ENCODE measurements at places on chromosomes 5 and 9.

- no peak for DNase-seq
Observed at GRCh38 chr5:6436715-6437331, 11.8 kb upstream of the UBE2QL1 start.

GRCh38 chr5:135036405-135036804, 2.4 kb upstream of the PITX1 start:
- no peak for DNase-seq

DNA sequence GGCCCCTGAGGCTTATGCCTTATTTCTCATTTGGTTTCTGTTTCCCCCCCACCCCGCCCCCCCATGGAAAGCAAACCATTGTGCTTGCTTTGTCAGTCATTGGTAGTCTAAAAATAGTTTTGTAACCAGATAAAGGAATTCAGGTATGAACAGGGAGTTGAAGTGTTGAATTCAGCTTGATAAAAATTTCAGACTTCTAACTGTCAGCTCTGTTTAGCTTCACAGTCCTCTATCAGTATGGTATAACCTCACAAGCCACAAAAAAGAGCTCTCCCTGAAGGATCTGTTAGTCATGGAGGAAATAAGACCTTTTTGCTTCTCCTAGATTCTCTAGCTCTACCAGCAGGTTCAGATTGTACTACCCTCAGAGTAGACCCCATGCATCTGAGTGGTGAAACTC, 378.1 kb downstream of the TMEM38B start:
- DNase-seq, result no peak

GRCh38 chr5:29853711-29854220, 1339.7 kb upstream of the CDH6 start:
- no peak for DNase-seq

DNA sequence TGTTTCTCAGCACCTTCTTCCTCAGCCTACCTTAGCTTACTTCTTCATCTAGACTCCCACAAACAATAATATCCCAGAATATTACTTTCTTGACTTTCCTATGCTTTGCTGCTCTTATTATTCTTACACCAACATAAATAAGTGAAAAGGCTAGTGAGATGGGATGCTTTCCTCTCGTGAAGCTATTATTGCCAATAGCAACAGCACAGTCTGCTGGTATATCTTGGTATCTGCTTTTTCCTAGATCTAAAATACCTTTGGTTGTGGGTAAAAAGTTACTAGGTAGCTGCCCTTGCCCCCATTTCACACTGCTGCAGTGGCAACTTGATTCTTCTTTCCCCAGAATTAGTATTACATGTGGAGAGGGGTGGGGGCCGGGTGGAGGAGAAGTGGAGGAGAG, 26.1 kb upstream of the GLIPR2 start:
- DNase-seq, result no peak

DNA sequence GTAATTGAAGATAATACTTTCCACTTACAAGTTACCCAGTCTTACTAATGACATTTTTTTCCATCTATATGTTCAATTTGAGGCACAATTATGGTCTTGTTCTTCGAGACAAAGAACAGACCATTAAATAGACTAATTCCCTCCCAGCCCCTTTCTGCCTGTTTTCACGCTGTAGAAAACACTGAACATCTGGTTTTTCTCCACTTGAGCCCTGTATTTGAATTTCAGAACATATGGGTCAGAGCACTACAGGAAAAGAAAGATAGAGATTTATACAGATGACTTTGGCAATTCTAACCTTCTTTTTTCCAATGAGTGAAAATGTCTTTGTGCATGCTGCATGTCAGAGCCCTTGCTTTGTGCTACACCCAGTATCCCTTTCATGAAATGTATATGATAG, 506.9 kb downstream of the LRRC70 start:
- DNase-seq, result no peak

DNA sequence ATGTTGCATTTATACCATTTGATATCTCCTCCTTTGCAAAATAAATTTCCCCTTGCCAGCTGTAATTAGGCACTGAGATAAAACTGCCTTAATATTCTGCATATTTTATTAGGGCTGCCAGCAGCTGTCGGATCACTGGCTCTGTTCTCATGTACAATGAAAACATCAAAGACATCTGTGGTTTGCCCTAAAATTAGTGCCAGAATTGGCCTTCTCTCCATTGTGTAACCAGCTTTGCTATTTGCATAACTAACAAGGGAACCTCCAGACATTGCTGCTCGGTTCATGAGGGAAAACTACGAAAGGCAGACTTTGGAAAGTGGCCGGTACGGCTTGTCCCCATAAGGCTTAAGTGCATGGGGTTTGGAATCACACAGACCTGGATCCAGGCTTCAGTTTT, 45.5 kb upstream of the KIF2A start:
- DNase-seq, result no peak

- no peak for DNase-seq
Observed at GRCh38 chr5:51860532-51861018, 477.3 kb downstream of the ISL1 start.

DNA sequence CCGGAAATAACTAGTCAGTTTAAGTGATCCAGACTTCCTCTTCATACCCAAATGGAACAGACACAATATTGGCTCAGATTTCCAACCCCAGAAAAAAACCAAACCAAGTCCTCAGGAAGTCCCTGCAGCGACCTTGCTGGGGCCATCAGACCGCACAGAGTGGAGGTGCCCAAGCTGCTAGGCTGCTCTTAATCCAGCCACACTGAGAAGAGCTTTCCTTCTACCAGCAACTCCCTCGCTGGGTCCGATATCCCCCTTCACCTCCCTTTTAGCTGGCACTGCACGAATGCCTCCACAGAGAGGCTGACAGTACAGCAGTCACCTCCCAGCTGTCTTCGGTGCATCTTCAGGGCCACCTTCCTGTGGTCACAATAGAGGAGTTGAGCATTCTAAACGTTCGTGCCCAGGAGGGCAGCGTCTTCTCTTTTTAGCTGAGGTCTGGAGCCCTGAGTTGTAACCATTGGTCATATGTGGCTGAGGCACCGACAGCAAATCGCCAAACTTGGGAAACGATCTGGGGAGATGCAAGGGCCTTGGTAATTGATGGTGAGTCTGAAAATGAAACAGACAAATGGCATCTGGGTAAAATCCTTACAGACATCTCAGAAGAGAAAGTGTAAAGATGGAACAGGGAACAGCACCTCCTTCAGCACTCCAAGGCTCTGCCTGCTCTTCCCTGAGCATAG, 5.7 kb downstream of the NAIF1 start:
- DNase-seq, result no peak

- no peak for DNase-seq
Observed at GRCh38 chr5:171481571-171482433, 62.4 kb downstream of the FGF18 start.

DNA sequence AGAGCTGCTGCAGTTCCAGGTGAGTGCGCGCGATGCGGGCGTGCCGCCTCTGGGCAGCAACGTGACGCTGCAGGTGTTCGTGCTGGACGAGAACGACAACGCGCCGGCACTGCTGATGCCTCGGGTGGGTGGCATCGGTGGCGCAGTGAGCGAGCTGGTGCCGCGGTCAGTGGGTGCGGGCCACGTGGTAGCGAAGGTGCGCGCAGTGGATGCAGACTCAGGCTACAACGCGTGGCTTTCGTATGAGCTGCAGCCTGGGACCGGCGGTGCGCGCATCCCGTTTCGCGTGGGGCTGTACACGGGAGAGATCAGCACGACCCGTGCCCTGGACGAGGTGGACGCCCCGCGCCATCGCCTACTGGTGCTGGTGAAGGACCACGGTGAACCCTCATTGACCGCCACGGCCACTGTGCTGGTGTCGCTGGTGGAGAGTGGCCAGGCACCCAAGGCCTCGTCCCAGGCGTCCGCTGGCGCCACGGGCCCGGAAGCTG, 2.0 kb downstream of the PCDHA3 start:
- DNase-seq, result no peak

Measured in GM03348 (cell line).